Right hindlimb (tissue), 1 donor: ENCODE measurements at places on chromosomes 2 and 18.
A peak's percentile ranks its signal among the peaks of the same experiment; 100 is the strongest.

GRCh38 chr2:152221839-152222238, 46.3 kb upstream of the STAM2 start:
- peak; percentile 26 for DNase-seq

DNA sequence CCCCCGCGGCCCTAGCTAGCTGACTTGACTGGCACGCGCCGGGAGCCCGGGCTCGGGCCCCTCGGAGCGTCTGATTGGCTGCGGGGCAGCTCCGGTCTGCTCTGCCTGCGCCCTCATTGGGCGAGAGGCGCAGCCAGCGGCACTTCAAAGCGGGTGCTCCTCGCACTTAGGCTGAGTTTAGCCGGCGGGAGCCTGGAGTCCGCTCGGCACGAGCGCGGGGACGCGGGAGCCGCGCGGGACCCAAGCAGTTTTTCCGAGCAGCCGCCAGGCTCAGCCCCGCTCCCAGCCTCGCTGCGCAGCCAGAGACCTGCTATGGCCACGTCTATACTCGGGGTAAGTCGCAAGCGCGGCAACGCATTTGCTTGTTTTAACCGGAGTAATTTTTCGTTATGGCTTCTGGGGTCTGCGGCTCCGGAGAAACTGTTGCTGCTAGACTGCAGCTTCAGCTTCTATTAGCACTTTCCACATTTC, at the start of gene SP9:
SP9 (plus strand) TSS at position 174 of the 471 bp plus-strand sequence; CDS start at position 313, 139 bp downstream.
- DNase-seq, result peak; percentile 77

GRCh38 chr18:6666012-6666685, 63.4 kb upstream of the ARHGAP28 start:
- DNase-seq, result no peak

- DNase-seq, result no peak
Observed at GRCh38 chr2:8654483-8654882, 27.4 kb upstream of the ID2 start.

DNA sequence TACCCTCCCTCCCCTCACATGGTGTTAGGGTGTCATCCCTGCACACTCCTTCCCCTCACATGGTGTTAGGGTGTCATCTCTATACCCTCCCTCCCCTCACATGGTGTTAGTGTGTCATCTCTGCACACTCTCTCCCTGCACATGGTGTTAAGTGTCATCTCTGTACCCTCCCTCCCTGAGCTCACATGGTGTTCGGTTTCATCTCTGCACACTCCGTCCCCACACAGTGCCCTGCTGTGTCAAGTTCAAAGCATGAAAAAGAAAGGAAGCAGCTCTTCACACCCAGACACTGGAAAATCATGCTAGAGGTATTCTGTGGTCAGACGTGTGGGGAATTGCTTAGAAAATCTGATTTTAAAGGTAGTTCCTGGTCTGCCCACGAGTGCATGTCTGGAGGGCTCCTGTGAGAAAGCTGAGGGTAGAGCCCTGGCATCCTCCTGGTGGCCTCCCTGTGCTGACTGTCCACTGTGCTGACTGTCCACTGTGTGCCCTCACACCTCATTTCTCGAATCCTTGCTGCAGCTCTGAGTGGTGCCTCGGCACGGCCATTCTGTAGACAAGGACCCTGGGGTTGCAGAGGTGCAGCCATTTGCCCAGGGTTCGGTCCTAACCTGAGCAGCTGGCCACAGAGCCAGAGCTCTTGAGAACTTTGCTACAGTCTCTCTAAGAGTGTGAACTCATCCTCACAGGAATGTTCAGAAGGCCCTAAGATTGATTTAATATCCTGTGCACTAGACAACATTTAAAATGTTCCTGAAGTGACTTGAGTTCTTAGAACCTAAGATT, 69.1 kb upstream of the NFATC1 start:
- no peak for DNase-seq

DNA sequence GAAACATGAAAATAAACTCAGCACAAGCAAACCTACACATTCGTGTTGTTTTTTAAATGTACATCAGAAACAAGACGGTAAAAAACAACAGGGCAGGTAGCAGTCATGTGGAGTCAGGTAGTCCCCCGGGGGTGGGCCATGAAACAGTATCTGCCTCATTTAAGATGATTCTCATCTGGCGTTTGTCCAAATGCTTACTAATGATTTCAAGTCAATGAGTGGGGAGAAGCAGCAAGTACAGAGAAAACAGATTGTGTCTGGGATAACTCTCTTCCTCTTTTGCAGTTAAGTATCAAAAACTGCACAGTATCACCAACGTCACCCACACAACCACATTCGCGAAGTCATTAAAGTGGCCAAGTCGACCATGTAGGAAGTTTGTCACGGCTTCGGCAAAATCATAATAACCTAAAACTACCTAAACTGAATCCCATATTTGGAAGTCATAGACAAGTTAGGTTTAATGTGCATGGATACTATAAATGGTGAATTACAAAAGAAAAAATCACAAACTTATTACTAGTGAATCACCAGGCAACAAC, 1.3 kb downstream of the LAPTM4A start:
- DNase-seq, result peak; percentile 40

DNA sequence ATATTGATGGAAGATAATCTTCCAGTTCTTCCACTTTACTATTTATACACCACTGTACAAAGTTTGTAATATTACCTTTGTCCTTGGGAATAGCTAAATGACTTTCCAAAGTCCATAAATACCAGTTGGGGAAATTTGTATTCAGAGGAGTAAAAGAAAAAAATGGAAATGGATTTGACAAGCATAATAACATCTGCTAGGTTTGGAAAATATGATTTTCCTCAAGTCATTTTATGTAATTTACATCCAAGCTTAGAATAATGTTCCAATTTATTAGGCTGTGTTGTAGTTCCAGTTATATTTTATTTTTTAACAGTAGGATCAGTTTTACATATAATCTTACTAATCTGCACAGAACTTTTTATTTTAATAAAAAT, 563.0 kb upstream of the PKDCC start:
- DNase-seq, result no peak

GRCh38 chr18:13136904-13137669, 81.5 kb upstream of the LDLRAD4 start:
- peak; percentile 66 for DNase-seq

GRCh38 chr2:119475225-119475856, 43.7 kb downstream of the TMEM37 start:
- no peak for DNase-seq

GRCh38 chr2:119864318-119864717, 104.6 kb downstream of the PTPN4 start:
- no peak for DNase-seq

DNA sequence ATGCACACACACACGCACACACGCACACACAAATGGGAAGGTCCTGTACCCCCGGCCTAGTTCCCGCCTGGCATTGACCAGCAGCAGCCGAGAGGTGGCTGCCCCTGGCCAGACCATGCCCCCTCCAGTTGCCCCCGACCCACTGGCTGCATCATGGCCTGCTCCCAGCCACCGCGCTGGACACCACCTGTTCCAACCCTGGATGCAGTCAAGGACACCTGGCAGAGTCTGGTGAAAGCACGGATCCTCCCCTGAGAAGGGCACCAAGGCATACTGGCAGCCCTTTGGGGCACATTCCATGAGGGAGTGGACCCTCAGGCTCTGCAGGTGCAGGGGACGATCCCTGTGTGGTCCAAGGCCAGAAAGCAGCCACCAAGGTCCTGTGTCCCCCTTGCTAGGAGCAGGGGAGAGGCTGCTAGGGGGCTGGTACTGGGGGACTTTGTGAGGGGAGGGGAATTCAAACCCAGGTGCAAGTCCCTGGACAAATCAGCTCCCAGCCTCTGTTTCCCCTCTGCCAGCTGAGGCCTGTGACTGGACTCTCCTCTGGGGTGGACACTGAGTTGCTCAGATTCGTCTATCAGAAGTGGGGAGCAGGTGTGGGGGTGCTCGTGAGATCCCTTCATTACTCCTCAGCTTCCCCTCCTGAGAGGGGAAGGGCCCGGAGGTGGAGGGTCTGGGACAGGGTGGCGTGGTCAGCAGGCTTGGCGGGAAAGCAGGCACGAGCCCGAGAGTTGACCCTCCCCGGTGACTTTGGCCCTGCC, 3.5 kb downstream of the ESPNL start:
- no peak for DNase-seq

GRCh38 chr2:5315512-5315911, 376.7 kb upstream of the SOX11 start:
- no peak for DNase-seq

DNA sequence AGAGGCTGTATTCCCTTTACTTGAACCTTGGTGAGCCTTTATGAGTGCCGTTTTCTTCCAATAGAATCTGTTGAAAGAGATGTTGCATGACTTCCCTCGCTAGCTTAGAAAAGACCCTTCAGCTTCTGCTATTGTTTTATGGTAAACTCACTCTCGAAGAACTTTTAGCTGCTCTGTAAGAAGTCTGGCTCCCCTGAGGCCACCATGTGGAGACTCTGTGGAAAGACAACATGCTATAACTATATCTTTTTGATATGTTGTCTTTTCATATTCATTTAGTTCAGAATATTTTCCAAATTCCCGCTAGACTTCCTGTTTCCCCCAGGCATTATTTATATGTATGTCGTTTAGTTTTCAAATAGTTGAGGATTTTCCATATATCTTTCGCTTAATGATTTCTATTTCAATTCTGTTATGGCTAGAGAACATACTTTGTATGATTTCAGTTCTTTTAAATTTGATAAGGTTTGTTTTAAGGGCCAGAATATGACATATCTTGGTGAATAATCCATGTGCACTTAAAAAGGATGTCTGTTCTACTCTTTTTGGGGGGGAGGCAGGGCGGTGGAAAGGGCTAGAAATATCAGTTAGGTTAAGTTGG, 64.1 kb downstream of the PTPN4 start:
- DNase-seq, result peak; percentile 23

- DNase-seq, result no peak
Observed at GRCh38 chr2:113895819-113896563, 6.1 kb downstream of the ACTR3 start.
